ENCODE measurements at places on chromosomes 5 and 9.

- peak; percentile 24 for DNase-seq
These were observed 61.7 kb downstream of the MRPL36 start for GRCh38 chr5:1737790-1738405.

GRCh38 chr5:160665460-160665859, 186.6 kb downstream of the ATP10B start:
- no peak for DNase-seq

GRCh38 chr5:84292000-84292642, 92.6 kb downstream of the EDIL3 start:
- DNase-seq: no peak

DNA sequence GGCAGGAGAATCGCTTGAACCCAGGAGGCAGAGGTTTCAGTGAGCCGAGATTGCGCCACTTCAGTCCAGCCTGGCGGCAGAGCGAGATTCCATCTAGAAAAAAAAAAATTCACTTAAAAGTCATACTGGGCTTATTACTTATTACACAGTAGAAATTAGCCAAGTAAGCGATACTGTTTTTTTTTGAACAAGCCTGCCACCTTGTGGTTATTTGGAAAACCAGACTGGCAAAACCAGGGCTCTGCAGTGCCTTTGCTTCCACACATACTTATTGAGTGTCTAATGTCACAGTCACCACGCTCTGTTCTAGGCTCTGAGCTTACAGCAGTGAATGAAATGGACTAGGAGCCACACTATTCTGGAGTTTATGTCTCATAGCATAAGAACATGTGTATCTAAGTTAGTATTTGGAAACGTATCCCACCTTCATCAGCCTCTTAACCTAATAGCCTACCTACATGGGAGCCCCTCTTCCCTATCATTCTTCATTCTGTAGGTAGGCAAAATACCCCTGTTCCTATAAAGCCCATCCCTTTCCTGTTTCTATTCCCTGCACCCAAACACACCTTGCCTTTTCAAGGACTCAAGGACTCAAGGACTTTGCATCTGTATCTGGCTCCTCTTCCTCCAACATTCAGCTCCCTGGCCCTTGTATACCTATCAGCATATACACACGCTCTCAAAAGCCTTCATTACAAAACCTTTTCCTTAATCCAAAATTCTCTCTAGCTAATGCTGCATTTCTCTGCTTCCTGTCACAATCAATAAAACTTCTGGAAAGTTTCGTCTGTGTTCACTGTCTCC, 13.9 kb upstream of the BASP1 start:
- DNase-seq: no peak

Measured in inflammatory macrophage treated with lipopolysaccharide for 1 hour (primary cell).